ENCODE measurements at places on chromosomes 7 and 10. TPM values are rescaled to one million over a fixed set of nuclear protein-coding genes. Genes with fewer than 3 reads are reported as not detected.

- no peak for DNase-seq
Observed at GRCh38 chr7:12801107-12801506, 113.7 kb downstream of the ARL4A start.

DNA sequence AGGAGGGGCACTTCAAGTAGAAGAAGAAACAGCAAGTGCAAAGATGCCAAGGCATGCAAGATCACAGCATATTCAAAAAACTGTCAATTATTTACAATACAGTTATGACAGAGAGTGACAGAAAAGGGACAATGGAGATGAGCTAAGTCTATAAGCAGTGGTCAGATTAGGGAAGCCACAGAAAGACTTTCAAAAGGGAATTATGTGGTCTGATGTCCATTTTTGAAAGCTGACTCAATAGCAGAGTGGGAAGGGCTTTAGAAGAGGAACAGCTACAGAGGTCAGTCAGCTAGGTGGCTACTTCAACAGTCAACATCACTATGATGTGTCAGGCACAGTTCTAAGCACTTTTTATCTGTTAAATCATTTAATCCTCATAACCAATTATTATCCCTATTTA, 45.2 kb upstream of the SPOCK2 start:
- no peak for DNase-seq

GRCh38 chr10:76149602-76150138, 718.2 kb downstream of the LRMDA start:
- DNase-seq: peak; percentile 36

DNA sequence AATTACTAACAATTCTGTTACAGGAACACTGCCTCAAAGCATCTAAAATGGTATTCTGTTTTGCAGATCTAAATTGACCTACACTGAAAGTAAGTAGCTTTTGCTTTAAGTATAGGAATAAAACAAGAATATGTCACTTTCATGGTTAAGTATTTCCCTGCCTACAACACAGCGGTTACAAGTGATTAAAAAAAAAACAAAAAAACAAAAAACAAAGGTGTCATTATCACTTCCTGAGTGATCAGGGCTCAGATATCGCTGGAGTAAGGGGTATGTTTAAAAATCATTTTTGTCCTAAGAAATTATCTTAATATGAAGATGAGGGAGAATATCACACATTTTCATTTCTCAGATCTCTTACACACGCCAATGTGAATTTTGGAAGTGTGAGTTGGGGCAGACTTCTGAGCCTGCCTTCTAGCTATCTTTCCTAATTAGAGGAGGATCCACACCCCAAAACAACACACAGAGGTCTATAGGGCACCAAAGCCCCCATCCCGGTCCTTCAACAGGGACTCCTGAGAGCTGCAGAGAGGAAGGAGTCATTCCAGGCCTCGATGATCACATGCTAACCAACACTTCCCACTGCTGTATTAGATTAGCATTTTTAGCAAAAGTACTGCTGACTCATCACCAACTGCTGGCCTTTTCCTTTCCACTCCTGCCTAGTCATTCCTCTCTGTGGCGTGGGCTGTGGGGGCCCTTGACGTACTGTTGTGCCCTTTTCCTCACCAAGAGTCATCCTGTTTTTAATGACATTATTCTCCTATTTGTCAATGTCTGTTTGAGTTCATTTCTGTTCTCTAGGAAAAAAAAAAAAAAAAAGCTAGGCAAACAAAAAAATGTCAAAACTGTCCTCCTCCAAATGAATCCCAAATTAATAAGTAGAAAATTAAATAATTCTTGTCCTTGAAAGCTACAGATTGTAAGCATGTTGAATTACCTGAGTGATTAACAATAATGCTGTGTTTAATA, 31.2 kb downstream of the PRTFDC1 start:
- peak; percentile 25 for DNase-seq

- DNase-seq: no peak
Observed at GRCh38 chr10:31920538-31920937, 8.1 kb downstream of the ARHGAP12 start.

DNA sequence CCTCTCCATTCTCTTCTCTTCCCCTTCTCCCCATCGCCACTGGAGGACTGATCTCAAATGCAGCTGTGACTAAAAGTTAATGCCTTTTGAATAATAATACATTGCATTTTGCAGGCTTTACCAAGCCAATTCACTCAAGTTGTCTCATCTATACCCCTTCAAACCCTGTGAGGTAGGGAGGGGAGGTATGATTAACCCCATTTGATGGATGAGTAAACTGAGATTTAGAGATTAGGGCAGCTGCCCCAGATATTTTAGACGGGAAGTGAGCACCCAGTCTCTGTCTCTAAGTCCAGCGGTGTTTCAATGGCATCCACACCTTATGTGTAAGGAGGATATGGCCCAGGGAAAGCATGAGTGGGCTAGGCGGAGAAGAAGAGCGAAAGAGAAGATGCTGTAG, 1.1 kb downstream of the CPA5 start:
- no peak for DNase-seq

DNA sequence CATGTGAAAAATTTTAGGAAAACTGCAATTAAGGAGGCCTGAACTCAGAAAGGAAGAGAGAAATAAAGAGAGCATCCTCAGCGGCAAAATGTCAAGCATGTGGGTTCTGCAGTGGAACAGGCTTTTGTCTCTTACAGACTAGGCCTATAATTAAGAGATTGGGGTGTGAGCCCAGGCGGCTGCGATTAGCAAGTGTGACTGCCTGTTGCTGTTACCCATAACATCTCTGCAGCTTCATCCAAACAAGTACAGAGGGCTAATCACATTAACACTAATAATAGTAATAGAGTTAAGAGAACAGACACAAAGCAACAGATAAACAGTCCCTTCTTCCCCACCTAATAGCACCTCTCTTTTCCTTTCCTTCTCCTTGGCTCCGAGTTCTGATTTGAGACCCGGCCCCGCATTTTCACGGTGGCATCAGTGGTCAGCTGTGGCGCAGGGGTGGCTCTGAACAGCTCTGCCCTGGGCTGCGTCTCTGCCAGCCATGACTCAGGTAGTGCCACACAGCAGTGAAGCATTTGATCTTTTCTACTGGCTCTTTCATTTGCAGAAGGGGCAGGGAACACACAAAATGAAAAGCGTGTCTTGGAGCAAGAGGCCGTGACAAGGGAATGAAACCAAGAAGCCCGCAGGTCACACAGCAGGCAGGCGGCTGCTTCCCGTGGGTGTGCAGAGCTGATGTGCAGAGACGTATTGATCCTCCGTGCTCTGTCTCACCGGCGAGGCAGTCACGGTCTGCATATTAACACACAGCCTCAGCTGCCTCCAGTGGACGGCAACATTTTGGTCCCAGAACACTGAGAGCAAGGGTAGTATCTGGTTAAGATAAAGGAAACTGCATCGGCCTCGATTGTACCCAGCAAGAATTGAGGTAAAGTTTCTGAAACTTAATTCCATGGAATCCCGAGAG, 103.1 kb downstream of the KLF6 start:
- no peak for DNase-seq

DNA sequence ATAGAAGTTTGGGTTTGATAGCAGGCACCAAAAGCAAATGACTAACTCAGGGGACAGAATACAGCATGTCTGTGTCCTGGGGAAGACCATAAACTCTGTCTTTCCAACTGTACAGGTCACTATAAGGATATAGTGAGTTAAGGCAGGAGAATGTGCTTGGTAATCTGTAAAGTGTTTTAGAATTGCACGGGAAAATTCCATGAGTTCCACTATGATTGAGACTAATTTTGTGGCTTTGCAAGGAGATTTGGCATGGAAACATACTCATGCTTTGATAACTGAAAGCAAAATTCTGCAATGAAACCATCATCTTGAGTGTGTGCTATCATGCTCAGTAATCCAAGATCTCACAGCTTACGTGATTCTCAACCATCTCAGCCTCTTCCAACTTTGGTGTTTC, 152.6 kb downstream of the PKD1L1 start:
- no peak for DNase-seq

- no peak for DNase-seq
Observed at GRCh38 chr10:77290528-77291155, 347.0 kb downstream of the KCNMA1 start.

- no peak for DNase-seq
Observed at GRCh38 chr10:79320820-79321493, 26.3 kb upstream of the PPIF start.

DNA sequence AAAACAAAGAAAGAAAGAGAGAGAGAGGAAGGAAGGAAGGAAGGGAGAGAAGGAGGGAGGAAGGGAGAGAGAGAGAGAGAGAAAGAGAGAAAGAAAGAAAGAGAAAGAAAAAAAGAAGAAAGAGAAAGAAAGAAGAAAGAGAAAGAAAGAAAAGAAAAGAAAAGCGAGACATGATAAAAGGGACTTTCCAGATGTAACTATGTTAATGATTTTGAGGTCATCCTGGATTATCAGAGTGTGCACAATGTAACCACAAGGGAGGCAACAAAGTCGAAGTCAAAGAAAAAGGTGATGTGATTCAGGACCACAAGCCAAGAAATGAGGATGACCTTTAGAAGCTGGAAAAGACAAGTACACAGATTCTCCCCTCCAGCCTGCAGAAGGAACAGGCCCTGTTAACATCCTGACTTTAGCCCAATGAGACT, 48.9 kb upstream of the PAX2 start:
- no peak for DNase-seq

DNA sequence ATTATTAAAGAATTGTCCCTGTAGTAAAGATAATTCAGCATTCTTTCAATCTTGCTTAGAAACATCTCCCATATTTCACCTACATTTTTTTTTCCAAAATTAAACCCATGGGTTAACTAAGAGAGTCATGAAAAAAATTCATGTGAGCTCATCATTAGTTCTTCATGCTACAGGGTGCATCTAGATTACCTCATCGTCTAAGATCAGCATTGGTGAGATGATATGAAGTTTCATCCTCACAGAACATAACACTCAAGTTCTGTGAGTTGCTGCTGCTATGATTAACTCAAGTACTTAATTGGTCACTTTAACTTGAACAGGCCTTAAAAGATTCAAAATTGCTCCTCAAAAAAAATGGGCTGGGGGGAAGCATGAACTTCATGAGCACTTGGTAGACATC, 50.0 kb downstream of the RAB11FIP2 start:
- no peak for DNase-seq

GRCh38 chr7:566100-566499, 46.5 kb upstream of the PDGFA start:
- DNase-seq: no peak

- no peak for DNase-seq
Observed at GRCh38 chr7:107194052-107194451, 25.2 kb downstream of the HBP1 start.

Gene SOSTDC1
- total RNA-seq: 0.70 TPM

Gene ELMO1
- 24.9 TPM for total RNA-seq

Gene PLXDC2
- 19.4 TPM for total RNA-seq
